ENCODE measurements at places on chromosomes 1 and 21.

DNA sequence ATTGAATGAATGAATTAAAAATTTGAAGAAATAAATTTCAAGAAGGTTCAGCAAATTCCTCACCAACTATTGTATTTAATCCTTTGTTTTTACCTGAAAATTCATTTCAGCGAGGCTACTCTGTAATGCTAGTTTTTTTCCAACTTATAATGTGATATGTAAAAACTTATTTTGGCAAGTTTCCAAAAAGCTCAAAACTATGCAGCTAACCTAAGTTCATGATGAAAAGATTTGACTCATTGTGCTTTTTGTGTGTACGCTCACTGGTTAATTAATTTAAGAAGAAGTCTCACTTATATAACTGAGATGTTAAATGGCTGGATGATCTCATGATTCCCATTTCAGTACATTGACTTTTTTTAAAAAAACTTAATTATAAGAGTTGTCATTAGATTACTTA lies 196.0 kb upstream of the SAMSN1 start:
- DNase-seq = no peak

GRCh38 chr21:35504277-35504676 lies 455.2 kb upstream of the RUNX1 start:
- DNase-seq = no peak

DNA sequence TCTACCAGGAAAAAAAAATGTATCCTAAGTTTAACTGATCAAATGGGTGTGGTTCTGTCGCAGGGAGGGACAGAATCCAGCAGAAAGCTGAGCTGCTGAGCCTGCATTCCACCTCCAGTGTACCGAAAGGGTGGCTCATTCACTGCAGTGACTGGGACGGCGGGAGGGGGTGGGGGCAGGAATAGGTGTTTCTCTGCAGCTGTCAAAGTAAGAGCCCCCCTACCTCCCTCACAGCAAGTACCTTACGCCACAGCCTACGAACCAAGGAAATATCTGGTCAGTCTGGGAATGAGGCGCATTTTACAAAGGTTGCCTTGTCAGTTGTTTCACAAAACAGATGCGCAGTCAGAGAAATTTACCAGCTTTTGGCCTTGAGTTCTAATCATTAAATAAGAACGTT lies 1.7 kb downstream of the S100B start:
- no peak for DNase-seq

DNA sequence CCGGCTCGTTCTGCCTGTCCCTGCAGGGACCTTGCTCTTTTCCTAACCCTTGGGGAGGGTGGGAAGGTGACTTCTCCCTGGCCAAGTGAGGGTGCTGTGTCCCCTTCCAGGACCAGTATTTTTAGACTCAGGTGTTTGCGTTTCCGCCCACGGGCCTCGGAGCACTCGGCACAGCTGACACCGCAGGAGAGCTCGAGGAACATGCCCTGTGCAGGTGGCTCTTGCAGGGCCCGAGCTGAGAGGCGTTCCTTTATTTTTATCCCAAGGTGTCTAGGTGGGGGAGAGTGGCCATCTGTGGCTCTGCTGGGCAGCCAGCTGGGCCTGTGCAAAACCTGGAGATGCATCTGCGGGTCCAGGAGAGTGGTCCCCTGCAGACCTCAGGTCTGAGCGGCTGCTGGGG lies 16.0 kb downstream of the PLCH2 start:
- no peak for DNase-seq
